ENCODE measurements at places on chromosomes 2 and 18.

- no peak for DNase-seq
Observed at GRCh38 chr18:61173554-61173953, 159.7 kb upstream of the CDH20 start.

GRCh38 chr2:62409442-62409841, 96.6 kb downstream of the TMEM17 start:
- DNase-seq, result no peak

DNA sequence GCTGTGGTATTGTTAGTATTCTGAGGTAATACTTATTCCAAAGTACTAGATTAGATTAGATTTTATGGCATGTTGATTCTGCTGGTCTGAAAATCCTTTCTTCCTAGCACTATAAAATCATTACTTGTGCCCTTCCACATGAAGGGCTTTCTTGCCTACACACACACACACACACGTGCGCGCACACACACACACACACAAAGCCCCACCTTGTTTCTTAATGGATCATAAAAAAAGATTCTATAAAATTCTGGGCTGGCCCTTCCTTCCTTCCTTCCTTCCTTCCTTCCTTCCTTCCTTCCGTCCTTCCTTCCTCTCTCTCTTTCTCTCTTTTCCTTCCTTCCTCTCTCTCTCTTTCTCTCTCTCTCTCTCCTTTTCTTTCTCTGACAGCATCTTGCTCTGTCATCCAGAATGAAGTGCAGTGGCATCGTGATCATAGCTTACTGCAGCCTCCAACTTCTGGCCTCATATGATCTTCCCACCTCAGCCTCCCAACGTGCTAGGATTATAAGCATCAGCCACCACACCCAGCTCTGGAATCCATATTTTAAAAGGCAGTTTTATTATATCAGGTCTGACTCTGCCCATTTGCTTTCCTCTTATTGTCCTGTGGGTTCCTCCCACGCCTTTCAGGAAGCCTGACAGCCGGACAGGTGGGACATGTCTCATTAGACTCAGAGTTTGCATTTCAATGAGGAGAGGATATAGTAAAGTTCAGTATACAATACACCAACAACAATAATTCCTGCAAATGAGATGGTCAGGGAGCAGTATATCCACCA, 321.1 kb downstream of the PIK3C3 start:
- DNase-seq, result no peak

GRCh38 chr2:51350100-51350499, 318.2 kb upstream of the NRXN1 start:
- no peak for DNase-seq

- no peak for DNase-seq
Observed at GRCh38 chr2:112674229-112674628, 28.5 kb downstream of the SLC20A1 start.

Measured in lung microvascular endothelial cell (primary cell).